Fibroblast of skin of right quadriceps (primary cell): ENCODE measurements at places on chromosomes 3 and 15.
A peak's percentile ranks its signal among the peaks of the same experiment; 100 is the strongest.

GRCh38 chr3:108387063-108387462 lies 90.7 kb downstream of the HHLA2 start:
- DNase-seq: no peak

- no peak for DNase-seq
These were observed 9.9 kb downstream of the RAMAC start for GRCh38 chr15:82995938-82996337.

DNA sequence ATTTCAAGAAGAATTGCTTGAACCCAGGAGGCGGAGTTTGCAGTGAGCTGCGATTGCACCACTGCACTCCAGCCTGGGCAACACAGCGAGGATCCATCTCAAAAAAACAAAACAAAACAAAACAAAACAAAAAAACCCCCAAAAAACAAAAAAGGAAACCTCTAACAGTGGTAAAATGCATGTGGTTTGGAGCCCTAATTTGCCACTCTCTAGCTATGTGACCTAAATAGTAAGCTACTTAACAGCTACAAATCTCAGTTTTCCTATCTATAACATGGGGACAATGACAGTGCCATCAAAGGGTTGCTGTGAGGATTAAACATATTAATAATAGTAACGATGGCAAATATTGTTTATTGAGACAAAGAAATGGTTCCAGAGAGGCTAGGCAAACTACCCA lies 119.4 kb upstream of the LMOD3 start:
- DNase-seq: no peak

DNA sequence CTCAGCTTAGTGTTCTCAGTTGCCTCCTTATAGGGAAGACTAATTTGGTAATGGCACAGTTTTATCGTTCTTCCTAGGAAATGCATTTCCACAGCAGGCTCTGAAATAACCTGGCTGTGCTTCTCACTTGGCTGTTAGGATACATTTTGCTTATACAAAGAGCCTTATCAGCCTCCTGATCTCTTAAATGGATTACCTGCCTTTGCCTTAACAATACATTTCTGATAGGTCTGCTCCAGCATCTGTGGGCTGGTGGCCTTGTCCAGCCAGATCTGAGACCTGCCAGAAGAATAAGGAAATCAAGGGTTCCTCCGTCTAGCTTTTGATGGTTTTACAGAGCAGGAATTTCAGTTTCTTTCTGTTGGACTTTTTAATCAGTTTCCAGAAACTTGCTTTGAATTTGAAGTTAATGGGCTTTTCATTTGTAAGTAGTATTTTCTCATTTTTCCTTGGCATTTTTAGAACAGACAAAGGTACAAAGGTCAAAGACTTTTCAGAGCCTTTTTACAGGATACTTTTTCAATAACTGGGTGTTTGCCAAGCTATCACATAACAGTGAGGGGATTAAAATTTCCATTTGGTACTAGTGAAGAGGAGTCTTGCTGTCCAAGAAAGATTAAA lies 116.3 kb downstream of the AKAP13 start:
- DNase-seq: no peak

DNA sequence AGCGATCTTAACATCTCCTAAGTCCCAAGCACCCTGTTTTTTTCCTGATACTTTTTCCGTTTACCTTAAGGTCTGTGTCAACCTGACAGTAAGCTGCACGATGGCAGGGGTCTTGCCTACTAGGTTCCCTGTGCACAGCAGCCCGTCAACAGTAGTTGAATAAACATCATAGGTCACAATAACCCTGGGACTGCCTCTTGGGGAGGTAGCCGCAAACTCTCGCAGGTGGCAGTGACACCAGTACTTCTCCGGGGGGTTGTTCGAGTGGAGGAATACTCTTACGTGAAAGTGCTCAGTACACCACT lies 365 bp upstream of the PDCD6IP start:
- DNase-seq: no peak

GRCh38 chr3:64122476-64122875 lies 99.2 kb upstream of the PSMD6 start:
- no peak for DNase-seq

DNA sequence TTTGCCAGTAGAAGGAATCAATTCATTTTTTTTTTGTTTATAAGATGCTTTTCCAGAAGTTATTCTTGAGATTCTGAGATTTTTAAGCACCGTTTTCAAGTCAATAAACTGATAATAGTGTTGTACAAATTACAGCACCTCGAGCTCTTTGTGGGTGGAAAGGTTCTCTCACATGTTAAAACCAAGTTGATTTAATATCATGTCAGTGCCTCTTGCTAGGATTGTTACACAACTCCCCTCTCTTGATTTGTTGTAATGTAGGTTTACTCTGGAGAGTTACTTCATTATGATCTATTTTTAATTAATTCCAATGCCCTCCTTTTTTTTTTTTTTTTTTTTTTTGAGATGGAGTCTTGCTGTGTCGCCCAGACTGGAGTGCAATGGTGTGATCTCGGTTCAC lies 25.8 kb upstream of the UBXN7 start:
- DNase-seq: no peak

DNA sequence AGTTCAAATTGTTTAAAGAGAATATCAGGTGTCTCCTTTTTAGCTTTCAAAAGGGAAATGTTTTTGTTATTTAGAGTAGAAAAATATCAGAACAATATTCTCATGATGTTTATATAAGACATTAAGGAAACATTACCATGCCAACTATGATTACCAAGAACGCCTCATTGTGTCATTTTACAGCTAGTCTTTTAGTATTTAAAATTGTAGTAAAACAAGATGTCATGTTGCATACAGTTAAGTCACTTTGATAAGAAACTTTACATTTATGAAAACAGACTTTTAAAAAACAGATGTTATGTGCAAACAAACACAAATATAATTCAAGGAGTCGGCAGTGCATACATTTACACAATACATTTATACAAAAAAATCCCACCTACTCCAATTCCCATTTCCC lies 4.4 kb downstream of the PLSCR4 start:
- no peak for DNase-seq

GRCh38 chr3:172542999-172543398 lies 19.8 kb upstream of the TNFSF10 start:
- DNase-seq: no peak

GRCh38 chr3:31999907-32000439 lies 18.4 kb downstream of the ZNF860 start:
- DNase-seq: no peak

DNA sequence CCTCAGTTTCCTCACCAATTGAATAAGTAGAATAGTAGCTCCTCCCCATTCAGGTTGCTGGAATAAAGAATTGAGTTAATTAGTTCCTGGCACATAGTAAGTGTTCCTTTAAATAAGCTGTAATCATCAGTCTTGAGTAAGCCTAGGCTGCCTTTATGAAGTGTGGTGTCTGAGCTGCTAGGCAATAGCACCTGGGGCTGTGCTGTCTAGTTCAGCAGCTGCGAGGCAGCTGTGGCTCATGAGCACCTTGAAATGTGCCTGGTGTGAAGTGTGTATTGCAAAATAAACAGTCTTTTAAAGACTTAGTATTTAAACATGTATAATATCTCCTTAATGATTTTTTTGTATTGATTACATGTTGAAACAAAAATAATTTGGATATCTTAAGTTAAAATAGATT lies 77.6 kb downstream of the TOP2B start:
- no peak for DNase-seq

DNA sequence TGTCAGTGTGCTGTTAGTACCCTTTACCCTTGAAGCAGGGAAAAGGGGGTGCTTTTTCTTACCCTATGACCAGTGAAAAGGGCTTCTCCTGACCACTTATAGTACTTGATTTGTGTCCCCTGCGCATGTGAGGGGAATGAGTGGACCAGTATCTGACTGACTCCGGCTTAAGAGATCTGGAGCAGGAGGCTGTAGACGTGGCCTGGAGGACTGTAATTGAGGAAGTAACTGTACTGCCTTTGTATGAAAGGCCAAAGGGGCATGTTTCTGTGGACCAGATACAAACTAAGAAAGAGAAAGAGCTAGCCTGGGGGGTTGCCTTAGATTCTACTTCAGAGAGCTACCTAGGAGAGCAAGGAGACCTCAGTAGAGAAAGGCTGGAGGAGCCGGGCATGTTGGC lies 89.9 kb upstream of the TBL1XR1 start:
- DNase-seq: no peak

- DNase-seq: peak; percentile 92
These were observed 44.4 kb upstream of the GALNT15 start for GRCh38 chr3:16130066-16130465.

DNA sequence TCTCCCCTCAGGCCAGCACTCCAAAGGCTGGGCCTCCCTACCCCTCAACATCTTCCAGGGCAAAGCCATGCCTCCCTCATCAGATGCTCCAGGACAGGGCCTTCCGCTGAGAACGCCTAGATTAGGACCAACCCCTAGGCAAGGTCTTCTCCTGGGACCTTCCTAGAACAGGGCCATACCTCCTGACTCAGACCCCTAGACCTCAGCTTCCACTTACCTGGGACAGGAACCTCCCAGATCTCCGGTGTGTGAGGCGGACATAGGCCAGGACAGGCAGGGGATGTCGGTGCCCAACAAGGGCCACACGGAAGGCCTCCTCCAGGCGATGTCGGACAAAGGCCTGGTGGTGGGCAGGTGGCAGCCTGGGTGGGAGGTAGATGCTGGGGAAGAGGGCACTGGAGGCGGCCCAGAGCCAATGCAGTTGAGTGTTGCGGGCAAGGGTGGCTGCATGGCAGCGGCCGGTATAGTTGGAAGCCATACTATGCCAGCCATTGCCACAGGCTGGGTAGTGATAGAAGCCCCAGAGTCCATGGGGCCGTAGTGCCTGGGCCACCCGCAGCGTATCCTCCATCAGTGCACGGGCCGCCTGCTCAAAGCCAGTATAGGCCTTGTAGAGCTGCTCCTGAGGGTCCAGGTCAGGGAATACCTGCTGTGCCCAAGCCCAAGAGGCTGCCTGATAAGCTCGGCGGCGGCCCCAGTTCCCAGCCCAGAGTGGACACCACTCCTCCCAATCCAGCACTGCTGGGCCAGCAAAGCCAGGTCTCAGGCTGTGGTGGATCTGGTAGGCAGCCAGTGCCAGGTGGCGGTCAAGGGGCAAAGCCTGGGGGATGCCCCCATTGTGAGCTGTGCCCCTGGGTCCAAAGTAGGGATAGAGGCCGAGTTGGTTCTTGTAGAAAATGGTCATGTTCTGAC lies 2.5 kb upstream of the IFRD2 start:
- no peak for DNase-seq

- no peak for DNase-seq
These were observed 73.9 kb downstream of the SUCLG2 start for GRCh38 chr3:67580430-67581000.

- no peak for DNase-seq
These were observed 390.7 kb upstream of the RGMA start for GRCh38 chr15:93479715-93480114.

- peak; percentile 44 for DNase-seq
These were observed 33.2 kb downstream of the ARNT2 start for GRCh38 chr15:80437334-80437891.

DNA sequence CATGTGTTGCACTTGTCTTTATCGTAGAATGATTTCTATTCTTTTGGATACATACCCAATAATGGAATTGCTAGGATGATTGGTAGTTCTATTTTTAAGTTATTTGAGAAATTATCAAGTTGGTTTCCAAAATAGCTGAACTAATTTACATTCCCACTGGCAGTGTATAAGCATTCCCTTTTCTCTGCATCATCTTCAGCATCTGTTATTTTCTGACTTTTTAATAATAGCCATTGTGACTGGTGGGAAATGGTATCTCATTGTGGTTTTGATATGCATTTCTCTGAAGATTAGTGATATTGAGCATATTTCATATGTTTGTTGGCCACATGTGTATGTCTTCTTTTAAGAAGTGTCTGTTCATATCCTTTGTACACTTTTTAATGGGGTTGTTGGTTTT lies 81.7 kb upstream of the NUDT16 start:
- no peak for DNase-seq

- peak; percentile 23 for DNase-seq
These were observed 22.2 kb downstream of the MED12L start for GRCh38 chr3:151107701-151108100.

DNA sequence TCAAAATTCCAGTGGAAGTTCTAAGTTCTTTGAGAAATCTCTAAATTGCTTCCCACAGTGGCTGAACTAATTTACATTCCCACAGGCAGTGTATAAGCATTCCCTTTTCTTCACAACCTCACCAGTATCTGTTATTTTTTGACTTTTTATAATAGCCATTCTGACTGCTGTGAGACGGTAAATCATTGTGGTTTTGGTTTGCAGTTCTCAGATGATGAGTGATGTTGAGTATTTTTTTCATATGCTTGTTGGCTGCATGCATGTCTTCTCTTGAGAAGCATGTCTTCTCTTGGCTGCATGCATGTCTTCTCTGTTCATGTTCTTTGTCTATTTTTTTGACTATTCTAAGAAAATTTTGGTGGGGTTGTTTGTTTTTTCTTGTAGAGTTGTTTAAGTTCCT lies 499.6 kb upstream of the CCDC54 start:
- peak; percentile 17 for DNase-seq

DNA sequence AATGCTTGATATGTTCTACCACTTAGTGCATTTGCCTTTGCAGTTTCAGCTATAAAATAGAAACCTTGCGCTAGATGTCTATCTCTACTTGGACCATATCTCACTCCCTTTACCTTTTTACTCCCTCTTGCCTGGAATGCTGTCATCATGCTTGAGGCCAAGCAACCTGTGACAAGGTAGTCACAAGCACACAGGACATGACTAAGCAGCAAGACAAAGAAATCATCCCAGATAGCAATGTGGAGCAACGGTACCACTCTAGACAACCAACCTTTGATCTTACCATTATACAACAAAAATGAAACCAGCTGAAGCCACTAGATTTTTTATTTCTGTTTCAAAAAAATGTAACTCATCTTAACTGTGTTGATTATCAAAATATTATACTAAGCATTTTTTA lies 50.5 kb upstream of the SPSB4 start:
- DNase-seq: no peak
